ENCODE measurements at places on chromosomes 2 and 18. TPM values are rescaled to one million over a fixed set of nuclear protein-coding genes. Genes with fewer than 3 reads are reported as not detected.

DNA sequence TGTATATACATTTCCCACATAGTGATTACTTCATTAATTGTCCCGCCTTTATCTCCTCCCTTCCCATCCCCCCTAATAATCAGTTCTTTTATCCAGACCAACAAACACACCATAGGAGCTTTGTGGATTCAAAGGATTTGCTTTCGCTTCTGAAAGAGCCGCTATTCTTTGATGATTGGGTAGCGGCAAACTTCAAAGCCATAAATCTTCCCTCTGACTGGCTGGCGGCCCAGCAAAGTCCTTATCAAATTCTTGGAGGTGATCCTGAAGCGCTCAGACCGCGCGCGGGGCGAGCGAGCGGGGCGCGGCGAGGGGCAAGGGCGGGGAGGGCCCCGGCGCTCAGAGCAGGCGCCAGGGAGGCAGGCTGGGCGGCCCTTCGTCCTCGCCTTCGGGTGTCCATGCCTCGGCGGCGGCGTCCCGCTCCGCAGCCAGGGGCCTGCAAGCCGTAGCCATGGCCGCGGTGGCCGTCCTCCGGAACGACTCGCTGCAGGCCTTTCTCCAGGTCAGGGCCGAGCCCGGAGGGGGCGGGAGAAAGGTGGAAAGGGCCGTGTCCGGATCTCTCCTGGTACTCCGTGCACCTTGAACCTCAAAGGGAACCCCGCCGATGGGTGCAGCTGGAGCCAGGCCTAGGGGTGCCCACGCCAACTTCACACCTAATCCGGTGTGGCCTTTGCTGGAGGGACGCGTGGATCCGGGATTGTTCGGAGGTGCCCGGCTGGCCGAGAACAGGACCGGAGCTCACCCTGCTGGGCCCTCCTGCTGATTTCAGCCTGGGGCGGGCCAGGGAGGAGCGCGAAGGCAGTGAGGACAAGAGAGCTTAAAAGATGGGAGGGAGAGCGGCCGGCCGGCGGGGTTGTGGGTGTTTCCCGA is at the start of gene SP5:
TSS of gene SP5 (plus strand) at position 276 of the 870 bp plus-strand sequence. CDS start at position 452, 176 bp downstream.
- DNase-seq = peak; percentile 92
- H3K27me3 ChIP-seq = peaks cover 100% of the 10 kb centered on the region
- no peaks in the 10 kb centered on the region for H3K36me3 ChIP-seq
- no peak within 1 kb of the TSS for H3K27ac ChIP-seq
- H3K4me1 ChIP-seq = peaks cover 38% of the 10 kb centered on the region
- peak within 1 kb of the TSS; percentile 56 for H3K4me3 ChIP-seq

GRCh38 chr2:40652155-40652554 is 200.3 kb upstream of the SLC8A1 start:
- H3K36me3 ChIP-seq = no peaks in the 10 kb centered on the region
- DNase-seq = no peak
- H3K27me3 ChIP-seq = no peaks in the 10 kb centered on the region
- no peaks in the 10 kb centered on the region for H3K4me1 ChIP-seq
- no peak overlapping the region for H3K4me3 ChIP-seq

- no peaks in the 10 kb centered on the region for H3K4me1 ChIP-seq
- H3K27me3 ChIP-seq = no peaks in the 10 kb centered on the region
- no peak for DNase-seq
- H3K4me3 ChIP-seq = no peak overlapping the region
Measured at GRCh38 chr2:37837628-37838328, 87.3 kb upstream of the RMDN2 start.

- H3K27ac ChIP-seq = no peak overlapping the region
- H3K27me3 ChIP-seq = peaks cover 5% of the 10 kb centered on the region
- no peaks in the 10 kb centered on the region for H3K36me3 ChIP-seq
- H3K4me1 ChIP-seq = peaks cover 26% of the 10 kb centered on the region
- no peak overlapping the region for H3K4me3 ChIP-seq
Measured at GRCh38 chr2:23478933-23479683, 94.1 kb downstream of the KLHL29 start.

GRCh38 chr2:60411295-60411694 is 142.2 kb downstream of the BCL11A start:
- no peak overlapping the region for H3K4me3 ChIP-seq
- H3K4me1 ChIP-seq = peaks cover 37% of the 10 kb centered on the region
- H3K27ac ChIP-seq = no peak overlapping the region
- H3K27me3 ChIP-seq = peaks cover 4% of the 10 kb centered on the region

DNA sequence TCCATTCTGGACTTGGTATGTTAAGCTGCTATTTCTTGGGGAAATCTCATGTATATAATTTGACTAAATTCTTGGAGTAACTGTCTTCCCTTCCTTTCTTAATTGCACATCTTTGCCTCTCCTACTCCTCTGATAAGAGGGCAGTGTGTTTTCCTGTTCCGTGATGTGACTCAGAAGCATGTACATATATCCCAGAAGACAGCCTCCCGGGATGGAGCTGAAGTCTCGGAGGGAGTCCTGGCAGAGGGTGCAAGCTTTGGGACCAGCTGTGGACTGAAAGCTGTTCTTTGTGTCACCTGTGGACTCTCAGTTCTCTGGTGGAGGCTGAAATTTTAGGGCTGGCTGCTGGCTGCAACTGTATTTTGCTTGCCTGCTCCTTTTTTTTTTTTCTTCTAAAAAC is 54.7 kb upstream of the MGAT5 start:
- H3K36me3 ChIP-seq = no peaks in the 10 kb centered on the region
- no peak for DNase-seq
- H3K4me3 ChIP-seq = no peak overlapping the region
- no peak overlapping the region for H3K27ac ChIP-seq

- H3K4me3 ChIP-seq = no peak overlapping the region
- no peaks in the 10 kb centered on the region for H3K36me3 ChIP-seq
- no peaks in the 10 kb centered on the region for H3K27me3 ChIP-seq
- no peak overlapping the region for H3K27ac ChIP-seq
- no peak for DNase-seq
Measured at GRCh38 chr2:124967325-124967724, 942.2 kb downstream of the CNTNAP5 start.

DNA sequence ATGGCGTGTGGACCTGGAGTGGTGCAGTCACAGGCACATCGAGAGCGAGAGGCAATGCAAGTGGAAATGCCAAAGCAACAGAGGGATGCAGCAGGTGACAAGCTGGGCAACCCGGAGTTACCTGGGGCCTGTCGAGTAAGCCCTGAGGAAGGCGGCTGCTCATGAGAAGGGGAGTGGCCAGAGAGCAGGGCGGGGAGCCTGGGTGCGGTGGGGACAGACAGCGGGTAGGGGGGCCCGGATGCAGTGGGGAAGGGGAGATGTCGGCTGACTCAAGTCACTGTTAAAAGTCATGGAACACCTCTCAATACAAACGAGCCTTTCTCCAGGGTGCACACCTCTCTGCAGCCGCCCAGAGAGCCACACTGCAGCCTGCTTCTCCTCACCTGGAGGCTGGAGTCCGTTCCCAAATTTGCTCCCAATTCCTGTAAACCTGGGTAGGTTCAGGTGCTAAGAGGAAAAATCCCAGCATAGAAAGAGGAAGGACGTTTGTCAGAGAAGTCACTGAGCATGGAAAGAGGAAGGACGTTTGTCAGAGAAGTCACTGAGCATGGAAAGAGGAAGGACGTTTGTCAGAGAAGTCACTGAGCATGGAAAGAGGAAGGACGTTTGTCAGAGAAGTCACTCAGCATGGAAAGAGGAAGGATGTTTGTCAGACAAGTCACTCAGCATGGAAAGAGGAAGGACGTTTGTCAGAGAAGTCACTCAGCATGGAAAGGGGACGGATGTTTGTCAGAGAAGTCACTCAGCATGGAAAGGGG is 71.7 kb upstream of the TWIST2 start:
- DNase-seq = no peak
- no peak overlapping the region for H3K27ac ChIP-seq
- H3K4me1 ChIP-seq = no peaks in the 10 kb centered on the region
- no peaks in the 10 kb centered on the region for H3K27me3 ChIP-seq

GRCh38 chr2:53969285-53969967 is 1.4 kb downstream of the PSME4 start:
- peak overlapping the region; percentile 65 for H3K4me3 ChIP-seq
- no peaks in the 10 kb centered on the region for H3K36me3 ChIP-seq
- no peak overlapping the region for H3K27ac ChIP-seq
- H3K27me3 ChIP-seq = no peaks in the 10 kb centered on the region
- H3K4me1 ChIP-seq = peaks cover 24% of the 10 kb centered on the region
- no peak for DNase-seq

DNA sequence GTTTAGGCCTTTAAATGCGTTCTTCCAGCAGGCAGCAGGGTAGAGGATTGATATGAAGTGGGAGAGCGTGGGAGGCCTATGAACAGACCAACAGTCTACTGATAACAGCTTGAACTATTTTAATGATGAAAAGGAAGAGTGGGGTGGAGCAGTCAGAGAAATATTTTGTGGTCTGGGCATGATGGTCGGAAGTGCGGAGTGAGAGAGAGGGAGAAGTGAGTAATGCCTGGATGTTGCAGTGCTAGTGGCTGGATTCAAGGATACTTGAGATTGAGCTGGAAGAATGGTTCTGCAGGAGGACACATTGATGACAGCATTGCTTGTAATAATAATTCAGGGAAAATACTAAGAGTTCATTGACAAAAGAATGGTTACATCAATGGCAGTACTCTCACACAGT is 151.0 kb upstream of the DAPL1 start:
- no peak overlapping the region for H3K4me3 ChIP-seq
- H3K4me1 ChIP-seq = no peaks in the 10 kb centered on the region
- peaks cover 4% of the 10 kb centered on the region for H3K36me3 ChIP-seq

DNA sequence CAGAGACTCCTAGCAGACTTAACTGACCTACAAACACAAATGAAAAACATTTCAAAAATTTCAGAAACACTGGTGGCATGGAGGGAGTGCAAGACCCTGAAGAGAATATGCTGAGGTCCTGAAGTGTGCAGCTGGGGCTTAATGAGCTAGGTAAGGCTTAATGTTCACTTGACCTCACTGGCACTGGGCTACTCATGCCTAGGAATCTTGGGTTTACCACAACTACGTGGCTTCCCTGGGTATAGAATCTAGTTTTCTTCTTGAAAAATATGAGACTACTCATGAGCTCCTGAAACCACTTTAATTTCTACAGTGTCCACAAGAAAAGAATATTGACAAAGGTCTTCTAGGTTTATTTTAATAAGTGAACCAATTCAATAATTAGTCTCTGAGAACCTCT is 139.8 kb downstream of the HNMT start:
- no peaks in the 10 kb centered on the region for H3K4me1 ChIP-seq
- DNase-seq = no peak
- H3K4me3 ChIP-seq = no peak overlapping the region
- no peak overlapping the region for H3K27ac ChIP-seq
- no peaks in the 10 kb centered on the region for H3K27me3 ChIP-seq

GRCh38 chr2:13289310-13289709 is 572.6 kb downstream of the TRIB2 start:
- no peaks in the 10 kb centered on the region for H3K36me3 ChIP-seq
- no peak overlapping the region for H3K27ac ChIP-seq
- H3K27me3 ChIP-seq = no peaks in the 10 kb centered on the region
- DNase-seq = no peak
- no peaks in the 10 kb centered on the region for H3K4me1 ChIP-seq
- H3K4me3 ChIP-seq = no peak overlapping the region

The IL37 gene
- total RNA-seq = not detected

The FIGN gene
- 17.2 TPM for total RNA-seq

The RAB6C gene
- total RNA-seq = not detected

The LRRFIP1 gene
- total RNA-seq = 59.6 TPM

The BUB1 gene
- total RNA-seq = 184 TPM

The ZNG1B gene
- 47.1 TPM for total RNA-seq

The FNDC4 gene
- total RNA-seq = 13.7 TPM

The SCYGR4 gene
- not detected for total RNA-seq

The ST6GAL2 gene
- total RNA-seq = 25.7 TPM

The CBLN2 gene
- not detected for total RNA-seq

The LAMA3 gene
- total RNA-seq = 4.9 TPM
